Camera-type eye (tissue), 1 donor: ENCODE measurements at places on chromosomes 3 and 15. TPM values are rescaled to one million over a fixed set of nuclear protein-coding genes. Genes with fewer than 3 reads are reported as not detected.

LEKR1 gene
- 4.5 TPM for total RNA-seq

ZNF770 gene
- total RNA-seq: 70.0 TPM

A4GNT gene
- 0.33 TPM for total RNA-seq

DOCK3 gene
- 13.9 TPM for total RNA-seq

ARHGEF26 gene
- total RNA-seq: 37.5 TPM

DAZL gene
- not detected for total RNA-seq
